ENCODE measurements at places on chromosomes 16 and 17.

- DNase-seq = no peak
Observed at GRCh38 chr16:85598141-85598540, 15.0 kb upstream of the GSE1 start.

DNA sequence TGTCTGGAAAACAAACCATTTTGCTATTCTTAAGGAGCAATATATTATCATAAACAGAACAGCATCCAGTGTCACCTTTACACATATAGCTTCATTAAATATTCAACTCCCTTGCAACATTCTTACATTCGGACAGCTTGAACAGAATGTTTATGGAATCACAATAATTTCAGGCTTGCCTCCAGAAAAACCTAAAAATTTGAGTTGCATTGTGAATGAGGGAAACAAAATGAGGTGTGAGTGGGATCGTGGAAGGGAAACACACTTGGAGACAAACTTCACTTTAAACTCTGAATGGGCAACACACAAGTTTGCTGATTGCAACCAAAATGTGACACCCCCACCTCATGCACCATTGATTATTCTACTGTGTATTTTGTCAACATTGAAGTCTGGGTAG, 51.4 kb downstream of the TBC1D26 start:
- DNase-seq = no peak

DNA sequence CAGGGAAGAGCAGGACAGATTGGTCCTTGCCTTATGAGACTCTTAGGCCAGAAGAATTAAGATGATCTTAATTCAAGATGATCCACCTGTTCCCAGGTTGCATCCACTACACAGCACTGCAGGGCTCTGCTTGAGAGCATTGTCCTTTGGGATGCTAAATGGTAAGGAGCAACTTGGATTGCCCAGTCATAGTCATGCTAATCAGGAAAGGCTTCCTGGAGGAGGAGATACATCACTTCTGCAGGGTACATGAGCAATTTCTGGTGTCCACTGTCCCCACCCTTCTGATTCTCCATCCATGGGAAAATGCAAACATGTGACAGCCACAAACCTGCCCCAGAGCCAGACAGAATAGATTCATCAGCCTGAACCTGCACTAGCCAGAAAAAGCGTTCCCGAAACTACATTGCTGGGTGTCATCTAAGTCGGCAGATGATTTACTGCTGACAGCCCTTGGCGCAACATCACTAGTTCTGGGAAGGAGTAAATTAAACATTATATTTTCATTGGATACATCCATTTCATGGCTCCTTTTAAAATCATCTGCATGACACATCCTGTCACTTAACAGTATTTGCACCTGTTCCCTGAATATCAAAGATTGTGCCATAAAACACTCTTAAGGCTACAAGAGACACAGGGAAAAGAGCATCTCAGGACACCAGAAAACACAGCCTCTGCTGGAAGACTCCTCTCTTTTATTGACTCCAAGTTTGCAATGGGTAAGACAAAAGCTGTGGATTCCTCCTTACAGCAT, 282.2 kb downstream of the MAF start:
- no peak for DNase-seq

- no peak for DNase-seq
Observed at GRCh38 chr16:46828292-46828691, 2.7 kb downstream of the C16orf87 start.

DNA sequence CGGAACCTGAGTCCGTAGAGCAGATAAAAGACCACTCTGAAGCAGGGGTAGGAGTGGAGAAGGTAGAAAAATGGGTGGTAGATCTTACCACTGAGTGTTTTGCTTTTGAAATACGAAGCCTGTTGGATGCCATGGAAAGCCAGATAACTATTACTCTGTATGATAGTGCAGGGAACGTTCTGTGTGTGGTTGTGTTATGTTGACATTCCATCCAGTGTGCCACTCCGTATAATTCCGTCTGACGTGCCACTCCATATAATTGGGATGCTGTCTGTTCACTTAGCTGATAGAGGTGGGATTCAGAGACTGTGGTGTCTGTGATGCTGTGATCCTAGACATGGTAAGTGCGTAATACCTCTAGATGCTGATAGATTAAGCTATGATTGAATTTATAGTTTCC, 263.2 kb upstream of the CACNG5 start:
- no peak for DNase-seq

GRCh38 chr17:44565866-44566443, 8.7 kb downstream of the FZD2 start:
- no peak for DNase-seq

GRCh38 chr16:62681819-62682218, 645.6 kb upstream of the CDH8 start:
- no peak for DNase-seq

- DNase-seq = no peak
Observed at GRCh38 chr17:42706732-42707131, 24.4 kb downstream of the CNTNAP1 start.

DNA sequence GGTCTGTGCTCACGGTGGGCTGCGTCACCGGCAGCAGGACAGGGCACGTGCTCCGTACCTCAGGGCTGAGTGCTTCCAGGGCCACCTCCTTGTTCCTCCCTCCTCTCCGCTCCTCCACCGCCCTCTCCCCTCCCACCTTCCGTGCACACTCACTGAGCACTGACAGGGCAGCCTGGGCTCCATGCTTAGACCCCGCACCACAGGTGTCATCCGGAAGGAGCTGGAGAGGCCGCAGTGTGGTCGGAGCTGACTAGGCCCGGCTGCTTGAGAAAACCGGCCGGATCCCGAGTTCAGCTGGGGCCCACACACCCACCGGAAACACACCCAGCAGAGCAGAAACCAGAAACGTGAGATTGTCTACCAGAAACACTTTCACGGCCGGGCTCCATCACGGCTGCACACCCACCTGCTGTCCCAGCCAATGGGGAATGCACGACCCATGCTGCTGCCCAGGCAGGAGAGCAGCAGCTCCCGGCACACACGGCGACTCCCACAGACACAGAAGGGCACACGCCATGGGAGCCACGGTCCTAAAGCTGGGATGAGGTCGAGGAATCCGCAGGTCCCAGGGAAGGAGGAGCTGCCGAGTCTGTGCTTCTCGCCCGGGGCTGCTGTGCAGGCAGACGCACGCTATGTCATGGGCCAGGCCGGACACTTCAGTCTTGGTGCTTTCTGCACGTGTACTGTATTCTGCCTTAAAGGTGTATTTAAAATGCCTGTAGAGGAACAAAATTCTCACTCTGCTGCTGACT, 55.0 kb upstream of the ZNF469 start:
- no peak for DNase-seq

- peak; percentile 88 for DNase-seq
Observed at GRCh38 chr17:61805399-61805798, 57.9 kb downstream of the BRIP1 start.

DNA sequence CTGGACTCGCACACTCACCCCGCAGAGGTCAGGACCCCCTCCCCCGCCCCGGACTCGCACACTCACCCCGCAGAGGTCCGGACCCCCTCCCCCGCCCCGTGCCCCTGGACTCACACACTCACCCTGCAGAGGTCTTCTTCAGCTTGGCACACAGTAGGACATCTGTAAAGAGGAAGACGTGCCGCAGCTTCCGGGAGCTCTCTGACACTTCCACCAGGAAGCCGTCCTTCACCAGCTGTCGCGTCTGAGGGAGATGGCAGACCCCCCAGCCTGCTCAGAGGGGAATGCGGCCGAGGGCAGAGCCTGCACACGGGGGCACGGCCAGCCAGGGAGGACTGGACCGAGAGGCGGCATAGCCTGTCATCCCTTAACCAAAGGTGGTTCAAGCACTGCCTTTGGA, 72.9 kb downstream of the TIMM22 start:
- DNase-seq = no peak

DNA sequence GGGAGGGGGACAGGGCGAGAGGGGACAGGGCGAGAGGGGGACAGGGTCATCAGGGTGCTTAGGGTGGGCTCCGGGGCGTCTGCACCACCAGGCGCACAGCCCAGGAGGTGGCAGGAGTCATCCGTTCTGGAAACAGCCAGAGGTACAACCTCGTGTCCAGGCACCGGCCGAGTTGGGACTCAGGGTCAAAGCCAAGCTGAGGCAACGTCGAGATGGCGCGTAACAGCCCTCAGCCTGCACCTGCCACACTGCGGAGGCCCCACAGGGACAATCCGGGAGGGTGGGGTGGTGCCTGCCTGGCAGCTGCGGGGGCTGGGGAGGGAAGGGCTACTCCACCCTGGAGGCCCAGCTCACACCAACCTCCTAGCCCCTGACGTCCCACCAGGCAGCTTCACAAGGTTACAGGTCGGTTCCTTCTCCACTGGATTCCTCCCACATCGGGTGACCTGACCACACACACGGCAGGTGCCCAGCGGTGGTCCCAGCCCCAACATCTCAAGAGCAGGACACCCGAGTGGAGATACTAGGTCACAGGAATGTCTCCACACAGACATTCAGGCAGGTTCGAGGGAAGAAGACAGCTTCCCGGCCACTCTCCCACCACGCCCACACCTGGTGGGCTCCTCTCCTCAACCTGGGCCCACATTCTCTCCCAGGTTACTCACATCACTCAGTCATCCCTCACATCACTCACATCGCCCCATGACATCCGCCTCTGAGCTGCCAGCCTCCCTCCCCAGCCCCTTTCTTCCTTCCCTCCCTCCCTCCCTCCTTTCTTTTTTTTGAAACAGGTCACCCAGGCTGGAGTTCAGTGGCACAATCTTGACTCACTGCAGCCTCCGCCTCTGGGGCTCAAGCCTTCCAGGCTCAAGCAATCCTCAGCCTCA, 47.3 kb downstream of the RPH3AL start:
- no peak for DNase-seq

GRCh38 chr17:32518646-32519227, 31.9 kb downstream of the CDK5R1 start:
- no peak for DNase-seq

- no peak for DNase-seq
Observed at GRCh38 chr16:69522041-69522578, 43.7 kb upstream of the NFAT5 start.

GRCh38 chr16:4663777-4664465, 29.4 kb upstream of the NUDT16L1 start:
- DNase-seq = peak; percentile 7

- no peak for DNase-seq
Observed at GRCh38 chr16:51937771-51938170, 609.2 kb downstream of the TOX3 start.

- no peak for DNase-seq
Observed at GRCh38 chr17:351875-352420, 659 bp downstream of the RPH3AL start.

DNA sequence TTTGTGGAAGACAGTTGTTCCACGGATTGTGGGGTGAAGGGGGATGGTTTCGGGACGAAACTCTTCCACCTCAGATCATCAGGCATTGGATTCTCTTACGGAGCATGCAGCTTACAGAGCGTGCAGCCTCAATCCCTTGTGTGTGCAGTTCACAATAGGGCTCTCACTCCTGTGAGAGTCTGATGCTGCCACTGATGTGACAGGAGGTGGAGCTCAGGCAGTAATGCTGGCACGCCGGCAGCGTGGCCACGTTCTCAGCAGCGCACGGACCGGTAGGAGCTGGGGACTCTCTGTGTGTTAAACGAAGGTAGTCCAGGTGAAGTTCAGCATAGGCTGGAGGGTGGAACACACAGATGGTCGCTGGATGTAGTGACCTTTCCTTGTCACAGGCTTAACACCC, 37.8 kb downstream of the SEC14L1 start:
- DNase-seq = no peak

GRCh38 chr17:1755252-1755826, 6.5 kb upstream of the SERPINF1 start:
- no peak for DNase-seq

DNA sequence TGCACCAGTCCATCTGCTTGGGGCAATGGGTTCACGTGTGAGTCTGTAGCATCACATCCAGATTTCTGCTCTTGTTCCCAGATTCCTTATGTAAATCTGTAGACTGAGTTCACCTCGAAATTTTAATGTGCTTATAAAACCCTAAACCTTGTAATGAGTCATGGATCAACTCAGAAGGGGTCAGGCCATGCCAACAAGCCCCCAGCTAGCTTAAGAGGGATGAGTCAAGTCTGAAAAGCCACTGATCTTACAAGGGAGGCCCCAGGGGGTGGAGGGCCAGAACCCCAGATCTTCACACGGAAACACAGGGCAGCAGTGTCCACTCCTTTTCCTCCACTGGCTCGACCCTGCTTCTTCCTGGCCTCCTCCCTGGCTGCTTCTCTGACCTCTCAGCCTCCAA, 399.1 kb upstream of the CDH5 start:
- peak; percentile 50 for DNase-seq

- no peak for DNase-seq
Observed at GRCh38 chr16:22003195-22003594, 2.3 kb upstream of the PDZD9 start.

DNA sequence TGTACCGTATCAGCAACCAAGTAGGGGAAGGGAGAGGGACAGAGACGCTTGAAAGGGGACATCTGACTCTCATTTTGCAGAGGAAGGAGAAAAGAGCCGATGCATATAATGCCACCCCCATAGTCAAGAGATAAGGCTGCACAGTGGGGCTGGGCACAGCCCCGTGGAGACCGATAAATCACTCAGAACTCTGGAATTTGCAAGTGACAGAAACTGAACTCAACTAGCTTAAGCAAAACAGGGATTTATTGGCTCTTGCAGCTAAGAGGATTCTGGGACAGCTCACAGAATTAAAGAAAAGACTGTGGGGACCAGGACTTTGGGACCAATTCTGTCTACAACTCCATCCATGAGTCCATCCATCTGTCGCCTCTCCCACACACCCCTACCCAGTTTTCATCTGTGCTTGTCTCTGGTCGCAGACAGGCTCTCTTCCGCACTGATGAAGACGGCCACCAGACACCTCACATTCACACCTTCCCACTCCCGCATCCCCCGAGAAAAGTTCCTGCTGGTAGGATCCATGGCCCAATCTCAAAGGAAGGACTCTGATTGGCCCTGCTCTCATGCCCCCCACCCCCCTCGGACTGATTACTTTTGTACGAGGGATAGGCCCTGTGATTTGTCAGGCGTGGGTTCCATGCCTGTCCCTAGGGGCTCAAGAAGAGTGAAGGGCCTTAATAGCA, 105.9 kb upstream of the RPL38 start:
- DNase-seq = no peak

- DNase-seq = peak; percentile 49
Observed at GRCh38 chr16:75306099-75306762, 54.8 kb upstream of the BCAR1 start.

- DNase-seq = peak; percentile 48
Observed at GRCh38 chr17:46771561-46772474, 46.7 kb downstream of the WNT3 start.

- DNase-seq = no peak
Observed at GRCh38 chr17:46862949-46863348, 11.6 kb downstream of the WNT9B start.

- no peak for DNase-seq
Observed at GRCh38 chr17:77155125-77155524, 14.4 kb downstream of the SEC14L1 start.

DNA sequence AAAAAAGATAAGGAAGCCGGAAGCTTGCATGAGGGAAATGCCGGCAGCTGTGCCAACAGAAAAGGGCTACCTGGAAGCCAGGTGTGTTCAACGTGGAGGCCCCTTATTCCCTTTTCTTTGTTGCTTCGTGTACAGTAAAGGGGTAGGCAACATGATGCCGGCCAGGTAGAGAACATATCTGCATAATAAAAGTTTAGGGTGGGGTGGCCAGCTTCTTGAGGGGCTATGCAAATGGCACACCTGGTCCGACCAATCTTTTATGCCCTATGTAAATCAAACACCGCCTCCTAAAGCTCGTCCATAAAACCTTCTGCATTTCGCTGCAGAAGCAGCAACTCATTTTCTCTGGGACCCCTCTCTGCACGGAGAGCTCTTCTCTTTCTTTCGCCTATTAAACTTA, 911.6 kb downstream of the KCNJ2 start:
- no peak for DNase-seq

Data from fibroblast of skin of back (primary cell).